ENCODE measurements at places on chromosomes 6 and 20.

GRCh38 chr6:73637404-73637803 lies 16.4 kb downstream of the SLC17A5 start:
- no peak for DNase-seq

DNA sequence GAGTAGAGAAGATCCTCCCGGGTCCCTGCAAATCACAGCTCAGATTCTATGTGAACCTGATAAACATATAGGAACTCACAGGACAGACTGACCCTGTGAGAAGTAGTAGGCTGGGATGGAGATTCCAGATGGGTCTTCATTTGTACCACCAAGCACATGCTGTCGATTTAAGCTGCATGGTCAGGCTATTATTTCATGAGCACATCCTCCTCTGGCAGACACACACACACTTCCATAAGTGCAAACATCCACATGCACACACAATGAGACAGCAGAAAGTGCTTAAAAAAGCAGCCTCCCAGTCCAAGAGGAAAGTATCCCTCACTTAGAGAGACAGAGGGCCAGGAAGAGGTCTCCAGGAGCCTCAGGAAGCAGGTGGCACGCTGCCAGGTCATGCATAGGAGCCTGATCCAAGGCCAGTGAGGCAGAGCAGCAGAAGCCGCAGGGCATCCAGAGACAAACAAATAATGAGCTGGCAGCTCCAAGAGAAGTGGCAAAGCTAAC lies 131.8 kb downstream of the UNC5CL start:
- DNase-seq = no peak

GRCh38 chr6:147699140-147699539 lies 190.7 kb downstream of the SAMD5 start:
- no peak for DNase-seq

DNA sequence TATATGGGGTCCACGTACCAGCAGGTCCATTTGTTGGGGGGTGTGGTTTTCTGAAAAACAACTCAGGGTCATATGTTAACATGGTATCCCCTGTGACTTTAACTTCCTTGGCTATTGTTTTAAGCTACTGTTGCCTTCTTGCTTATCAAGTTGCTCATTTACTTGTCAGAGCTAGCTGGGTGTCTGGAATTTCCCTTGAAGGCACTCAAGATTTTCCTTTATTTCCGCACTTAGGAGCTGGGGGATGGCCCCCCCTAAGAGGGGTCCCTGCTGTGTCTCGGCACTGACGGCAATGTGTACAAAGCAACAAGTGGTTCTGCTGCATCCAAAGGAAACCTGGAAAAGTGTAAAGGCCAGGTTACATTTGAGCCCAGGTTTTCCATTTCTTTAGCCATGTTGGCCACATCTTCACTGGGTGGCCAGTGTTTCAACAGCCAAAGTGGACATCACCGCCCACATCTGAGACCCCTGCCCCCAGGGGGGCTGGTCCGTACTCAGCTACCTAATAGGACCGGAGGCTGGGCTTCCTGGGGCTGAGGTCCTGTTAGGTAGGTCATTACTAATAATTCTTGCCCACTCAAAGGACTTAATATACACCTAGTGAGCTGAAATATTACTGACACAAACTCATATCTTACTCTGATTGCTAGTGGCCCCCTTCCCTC lies 24.8 kb upstream of the SYNDIG1 start:
- DNase-seq = no peak

DNA sequence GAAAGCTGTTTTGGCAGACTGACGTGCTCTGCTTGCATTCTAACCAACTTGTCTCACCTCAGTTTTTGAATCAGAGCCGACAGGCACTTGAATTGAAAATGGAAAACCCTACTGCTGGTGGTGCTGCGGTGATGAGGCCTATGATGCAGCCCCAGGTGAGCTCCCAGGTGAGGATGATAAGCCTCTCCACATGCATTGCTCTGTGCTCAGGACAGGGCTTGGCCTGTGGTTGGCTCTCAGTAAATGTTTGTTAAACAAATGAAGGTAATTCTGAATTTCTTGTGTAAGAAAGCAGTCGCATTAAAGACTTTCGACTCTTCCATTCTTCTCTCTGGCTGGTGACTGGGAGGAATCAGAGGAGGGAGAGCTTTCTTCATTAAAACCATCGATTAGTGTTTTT lies 136.3 kb downstream of the SULF2 start:
- no peak for DNase-seq

GRCh38 chr6:128456510-128457230 lies 63.7 kb downstream of the PTPRK start:
- no peak for DNase-seq

GRCh38 chr6:157893238-157893637 lies 70.2 kb downstream of the SNX9 start:
- peak; percentile 26 for DNase-seq

DNA sequence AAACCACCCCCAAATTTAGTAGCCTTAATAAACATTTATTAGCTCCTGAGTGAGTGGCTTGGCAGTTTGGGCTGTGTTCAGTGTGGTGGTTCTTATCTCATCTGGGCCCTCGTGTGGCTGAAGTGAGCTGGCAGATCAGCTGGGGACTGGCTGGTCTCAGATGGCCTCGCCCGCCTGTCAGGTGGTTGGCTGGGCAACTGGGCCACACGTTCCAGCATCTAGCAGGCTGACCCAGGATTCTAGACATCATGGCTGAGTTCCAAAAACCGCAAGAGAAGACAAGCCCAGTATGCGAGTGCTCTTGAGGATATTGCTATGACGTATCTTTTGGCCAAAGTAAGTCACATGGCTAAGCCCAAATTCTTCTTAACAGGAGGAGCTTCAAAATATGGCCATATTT lies 28.9 kb downstream of the EIF2S2 start:
- no peak for DNase-seq

- DNase-seq = no peak
These were observed 45.6 kb upstream of the ANKEF1 start for GRCh38 chr20:9989066-9989724.

DNA sequence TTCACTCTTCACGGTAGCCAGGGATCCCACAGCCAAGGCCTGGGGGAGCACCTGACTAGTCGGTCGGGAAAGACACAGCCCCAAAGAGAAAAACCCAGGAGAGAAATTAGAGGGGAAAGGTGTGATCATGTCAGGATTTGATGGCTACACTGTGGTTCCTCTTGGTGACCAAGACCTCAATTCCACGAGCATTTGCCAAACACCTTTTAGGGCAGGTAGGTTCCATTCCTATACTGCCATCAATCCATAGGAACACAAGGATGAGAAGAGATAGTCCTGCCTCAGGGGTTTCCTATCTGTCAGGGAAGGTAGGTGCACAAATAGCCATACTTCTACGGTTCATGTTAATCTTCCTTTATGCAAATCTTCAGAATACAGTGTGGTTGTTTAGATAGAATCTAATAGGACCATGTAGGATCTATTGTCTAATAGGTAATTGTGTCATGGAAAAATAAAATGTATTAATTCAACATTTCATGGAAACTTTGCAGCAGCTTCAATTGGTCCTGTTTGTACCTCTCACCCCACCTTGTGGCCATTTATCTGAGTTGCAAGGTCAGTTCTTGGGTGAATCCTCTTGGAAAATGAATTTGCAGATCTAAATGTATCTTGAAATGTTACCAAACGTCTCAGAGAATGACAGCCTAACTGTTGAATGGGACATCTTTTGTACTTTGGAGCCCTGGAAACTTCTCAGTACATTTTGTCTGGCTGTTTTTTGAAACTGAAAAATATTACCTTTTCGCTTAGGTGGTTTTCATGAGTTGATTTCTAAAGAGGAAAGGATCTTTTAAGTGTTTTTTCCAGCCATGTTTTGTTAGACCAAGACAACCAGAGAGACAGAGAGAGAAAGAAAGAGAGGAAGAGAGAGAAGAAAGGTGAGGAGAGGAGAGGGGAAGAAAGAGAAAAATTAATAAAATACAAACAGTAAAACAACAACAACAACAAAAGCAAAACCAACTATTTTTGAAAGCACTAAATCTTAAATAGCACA lies 33.7 kb upstream of the IYD start:
- DNase-seq = peak; percentile 49

- DNase-seq = no peak
These were observed 57.3 kb downstream of the THEMIS start for GRCh38 chr6:127843582-127843981.

DNA sequence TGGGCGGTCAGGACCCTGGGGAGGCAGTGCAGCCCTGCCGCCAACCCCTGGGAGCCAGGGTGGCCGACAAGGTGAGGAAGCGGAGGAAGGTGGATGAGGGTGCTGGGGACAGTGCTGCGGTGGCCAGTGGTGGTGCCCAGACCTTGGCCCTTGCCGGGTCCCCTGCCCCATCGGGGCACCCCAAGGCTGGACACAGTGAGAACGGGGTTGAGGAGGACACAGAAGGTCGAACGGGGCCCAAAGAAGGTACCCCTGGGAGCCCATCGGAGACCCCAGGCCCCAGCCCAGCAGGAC lies 4.0 kb upstream of the COL9A3 start:
- no peak for DNase-seq

DNA sequence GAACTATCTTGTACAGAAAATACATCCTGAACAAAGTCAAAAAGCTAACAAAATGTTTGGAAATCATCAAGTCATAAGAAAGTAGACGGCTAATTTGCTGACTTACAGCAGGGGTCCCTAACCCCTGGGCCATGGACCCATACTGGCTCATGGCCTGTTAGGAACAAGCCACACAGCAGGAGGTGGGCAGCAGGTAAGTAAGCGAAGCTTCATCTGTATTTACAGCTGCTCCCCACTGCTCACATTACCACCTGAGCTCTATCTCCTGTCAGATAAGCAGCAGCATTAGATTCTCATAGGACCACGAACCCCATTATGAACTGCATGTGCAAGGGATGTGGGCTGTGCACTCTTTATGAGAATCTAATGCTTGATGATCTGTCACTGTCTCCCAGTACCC lies 115.5 kb downstream of the CDK19 start:
- no peak for DNase-seq

DNA sequence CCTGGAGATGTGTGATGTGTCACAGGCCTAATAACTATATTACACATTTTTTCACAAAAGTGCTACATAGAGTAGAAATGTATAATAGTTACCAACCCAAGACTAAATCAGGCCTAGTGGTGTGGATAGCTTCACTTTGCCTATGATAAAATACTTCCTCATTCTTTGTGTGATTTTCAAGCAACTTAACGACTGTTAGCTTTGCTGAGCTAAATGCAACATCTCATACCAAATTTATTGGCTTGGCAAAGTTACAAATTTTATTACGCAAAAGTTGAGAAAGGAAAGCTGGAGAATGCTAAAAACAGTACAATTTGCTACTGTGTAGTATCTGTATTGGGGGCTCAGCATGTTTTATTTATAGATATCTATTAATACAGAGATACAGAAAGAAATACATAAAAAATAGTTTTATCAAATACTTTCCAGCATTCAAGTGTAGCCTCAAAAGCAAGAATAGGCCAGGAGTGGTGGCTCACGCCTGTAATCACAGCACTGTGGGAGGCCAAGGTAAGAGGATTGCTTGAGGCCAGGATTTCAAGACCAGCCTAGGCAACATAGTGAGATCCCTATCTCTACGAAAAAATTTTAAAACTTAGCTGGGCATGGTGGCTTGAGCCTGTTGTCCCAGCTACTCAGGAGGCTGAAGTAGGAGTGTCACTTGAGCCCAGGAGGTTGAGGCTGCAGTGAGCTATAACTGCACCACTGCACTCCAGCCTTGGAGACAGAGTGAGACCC lies 3.6 kb upstream of the EDN1 start:
- no peak for DNase-seq

GRCh38 chr6:149455031-149455732 lies 29.6 kb downstream of the ZC3H12D start:
- DNase-seq = no peak

DNA sequence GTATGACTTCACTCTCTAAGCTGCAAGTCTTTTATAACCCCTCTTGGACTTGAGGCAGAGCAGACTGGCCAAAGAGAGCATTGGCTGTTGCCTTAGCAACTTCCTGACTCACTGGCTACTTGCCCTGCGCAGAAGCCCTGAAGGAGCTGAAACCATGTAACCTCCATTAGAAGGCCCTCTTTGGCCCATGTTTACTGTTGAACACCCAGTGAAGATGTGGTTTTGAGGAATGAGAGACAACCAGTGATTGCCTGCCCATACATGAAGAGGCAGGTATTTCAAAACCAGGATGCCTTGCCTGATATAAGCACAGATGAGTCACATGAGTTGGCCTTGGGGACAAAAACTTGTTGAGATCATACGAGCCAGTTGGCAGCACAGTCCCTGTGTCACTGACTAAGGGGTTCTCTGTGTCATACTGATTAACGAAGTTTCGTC lies 182.5 kb downstream of the EDN1 start:
- DNase-seq = no peak

- no peak for DNase-seq
These were observed 73.4 kb upstream of the FRMD1 start for GRCh38 chr6:168152306-168152963.

- no peak for DNase-seq
These were observed 21.5 kb upstream of the MAS1L start for GRCh38 chr6:29509239-29509638.

DNA sequence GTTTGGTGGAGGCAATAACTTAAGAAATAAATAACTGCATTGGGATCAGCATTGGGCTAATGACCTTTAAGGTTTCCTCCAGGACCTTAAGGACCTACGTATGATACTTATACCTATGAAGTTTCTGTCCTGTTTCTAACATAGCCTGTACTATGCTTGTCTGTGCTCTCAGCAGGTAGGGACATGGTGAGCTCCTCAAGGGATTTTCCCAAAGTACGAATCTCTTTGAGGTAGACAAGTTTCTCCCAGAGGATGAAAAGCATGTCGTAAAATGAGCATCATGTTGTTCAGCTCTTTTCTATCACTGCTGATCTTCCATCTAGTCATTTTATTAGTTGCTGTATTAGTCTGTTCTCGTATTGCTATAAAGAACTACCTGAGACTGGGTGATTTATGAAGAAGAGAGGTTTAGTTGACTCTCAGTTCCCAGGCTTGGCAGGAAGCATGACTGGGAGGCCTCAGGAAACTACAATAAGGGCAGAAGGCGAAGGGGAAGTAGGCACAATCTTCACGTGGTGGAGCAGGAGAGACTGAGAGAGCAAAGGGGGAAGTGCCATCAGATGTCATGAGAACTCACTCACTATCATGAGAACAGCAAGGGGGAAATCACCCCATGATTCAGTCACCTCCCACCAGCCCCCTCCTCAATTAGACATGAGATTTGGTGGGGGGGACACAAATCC lies 77.8 kb upstream of the TGM3 start:
- no peak for DNase-seq

- no peak for DNase-seq
These were observed 9.4 kb upstream of the POPDC3 start for GRCh38 chr6:105189026-105189820.

GRCh38 chr20:60420676-60421229 lies 462.5 kb downstream of the CDH26 start:
- no peak for DNase-seq

All from CD4-positive, alpha-beta T cell (primary cell).